ENCODE measurements at places on chromosomes 1 and 21.

DNA sequence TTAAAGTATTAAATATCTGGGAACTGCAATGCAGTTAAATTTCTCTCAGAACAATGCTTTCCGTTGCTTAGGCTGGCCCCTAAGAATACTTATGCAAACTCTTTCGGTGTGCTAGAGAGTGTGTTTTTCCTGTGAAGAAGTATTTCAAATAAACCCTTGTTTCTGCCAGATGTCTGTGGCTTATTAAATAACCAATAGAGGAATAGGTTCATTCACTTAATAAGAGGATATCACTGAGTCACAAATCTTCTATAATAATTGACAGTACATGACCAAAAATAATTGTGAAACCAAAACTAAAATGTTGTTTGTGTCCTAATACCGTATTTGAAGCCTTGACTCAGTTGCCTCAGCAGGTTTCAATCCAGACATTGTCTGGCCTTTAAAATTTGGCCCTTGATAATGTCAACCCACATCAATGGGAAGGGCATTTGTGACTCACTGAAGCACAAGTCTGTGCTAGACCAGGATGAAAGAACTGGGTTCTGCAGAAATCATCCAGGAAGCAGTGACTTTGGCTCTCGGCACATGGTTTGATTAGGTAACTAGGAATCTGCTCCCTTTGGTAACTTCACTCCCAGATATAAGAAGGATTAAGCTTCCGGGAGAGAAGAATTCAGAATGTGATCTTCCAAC is 104.2 kb upstream of the BARHL2 start:
- no peak for DNase-seq

GRCh38 chr1:239545466-239545865 is 159.1 kb downstream of the CHRM3 start:
- no peak for DNase-seq

- DNase-seq: no peak
These were observed 19.9 kb downstream of the CNTN2 start for GRCh38 chr1:205062895-205063294.

DNA sequence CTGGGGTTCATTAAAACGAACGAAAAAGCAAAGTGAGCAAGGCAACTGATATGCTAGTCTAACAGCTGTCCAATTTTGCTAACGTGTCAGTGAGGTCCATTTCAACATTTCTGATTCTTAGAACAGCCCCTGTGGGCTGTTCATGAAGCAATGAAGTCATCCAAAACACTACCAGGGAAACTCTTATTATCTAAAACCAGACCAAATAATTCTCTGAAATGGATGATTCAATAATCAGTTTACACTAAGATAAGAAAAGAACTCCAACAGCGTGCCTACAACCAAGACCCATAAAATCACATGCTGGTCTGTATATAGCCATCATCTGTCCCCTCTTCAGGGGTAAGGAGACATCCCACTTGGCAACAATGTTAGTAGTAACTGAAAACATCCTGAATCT is 122.7 kb downstream of the TGFBR3 start:
- DNase-seq: no peak

- DNase-seq: no peak
These were observed 18.8 kb downstream of the TMPRSS15 start for GRCh38 chr21:18384771-18385170.
